ENCODE measurements at places on chromosomes 7 and 10.
A peak's percentile ranks its signal among the peaks of the same experiment; 100 is the strongest.

- DNase-seq = no peak
These were observed 132.3 kb downstream of the THSD7A start for GRCh38 chr7:11699666-11700065.

GRCh38 chr7:38410056-38410455 lies 136.6 kb upstream of the TARP start:
- DNase-seq = no peak

- DNase-seq = peak; percentile 61
These were observed 120.0 kb downstream of the MKX start for GRCh38 chr10:27625452-27626211.

DNA sequence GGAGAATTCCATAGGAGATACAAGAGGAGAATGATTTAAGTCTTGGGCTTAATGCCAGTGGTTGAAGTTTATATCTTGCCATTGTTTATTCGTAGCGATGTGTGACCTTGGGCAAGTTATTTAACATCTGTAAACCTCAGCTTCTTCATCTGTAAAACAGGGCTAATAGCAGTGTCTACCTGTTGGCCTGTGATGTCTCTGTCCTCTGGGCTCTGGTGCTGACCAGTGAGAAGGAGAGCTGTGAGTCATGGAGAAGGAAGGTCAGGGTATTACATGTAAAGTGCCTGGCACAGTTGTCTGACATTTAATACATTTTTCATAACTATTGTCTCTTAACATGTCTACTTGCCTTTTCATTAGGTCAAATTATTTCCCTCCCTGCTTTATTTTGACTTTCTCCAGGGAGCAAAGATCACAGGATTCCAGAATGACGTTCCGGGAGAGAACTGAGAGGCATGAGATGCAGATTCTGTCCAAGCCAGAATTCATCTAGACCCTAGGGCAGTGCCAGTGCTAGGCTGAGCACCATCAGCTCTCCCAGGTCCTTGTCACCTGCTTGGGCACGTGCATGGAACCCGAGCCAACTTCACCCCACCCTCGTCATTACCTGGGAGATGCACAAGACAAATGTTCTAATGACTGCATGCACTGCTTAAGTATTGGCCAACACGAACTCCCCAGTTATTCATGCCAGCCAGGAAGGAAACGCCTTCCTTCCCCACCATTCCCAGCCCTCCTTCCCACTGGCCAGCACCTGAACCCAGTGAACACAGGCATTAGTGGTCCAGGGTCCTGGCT lies 187.9 kb downstream of the DPY19L1 start:
- DNase-seq = no peak

- no peak for DNase-seq
These were observed 119.0 kb downstream of the GNAI1 start for GRCh38 chr7:80253653-80254052.

DNA sequence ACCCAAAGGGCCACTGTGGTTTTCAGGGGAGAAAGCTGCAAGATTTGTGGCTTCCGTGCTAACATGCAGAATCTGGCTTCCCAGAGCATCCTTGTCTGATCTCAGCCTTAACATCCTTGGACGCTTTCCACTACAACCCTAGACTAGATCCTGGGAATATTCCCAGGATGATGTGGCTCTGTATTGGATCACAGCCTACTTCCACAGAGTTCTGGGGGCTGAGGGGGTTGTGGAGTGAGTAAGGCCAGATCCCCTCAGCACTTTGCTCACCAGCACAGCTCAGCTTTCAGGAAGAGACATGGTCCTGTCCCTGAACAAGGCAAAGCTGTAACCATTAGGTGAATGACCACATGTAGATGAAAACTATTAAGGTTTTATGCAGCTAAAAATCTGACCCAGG lies 241.3 kb upstream of the MYO3A start:
- DNase-seq = no peak

- no peak for DNase-seq
These were observed 54.4 kb downstream of the ENTPD1 start for GRCh38 chr10:95810198-95810976.

GRCh38 chr10:121522831-121523230 lies 75.4 kb downstream of the FGFR2 start:
- DNase-seq = no peak

GRCh38 chr7:153838591-153838990 lies 213.6 kb upstream of the DPP6 start:
- DNase-seq = no peak

GRCh38 chr7:149293338-149293737 lies 31.3 kb downstream of the ZNF783 start:
- DNase-seq = no peak

- no peak for DNase-seq
These were observed 13.2 kb downstream of the MLXIPL start for GRCh38 chr7:73611017-73611555.

- no peak for DNase-seq
These were observed 13.2 kb downstream of the ALKBH4 start for GRCh38 chr7:102451371-102452054.

DNA sequence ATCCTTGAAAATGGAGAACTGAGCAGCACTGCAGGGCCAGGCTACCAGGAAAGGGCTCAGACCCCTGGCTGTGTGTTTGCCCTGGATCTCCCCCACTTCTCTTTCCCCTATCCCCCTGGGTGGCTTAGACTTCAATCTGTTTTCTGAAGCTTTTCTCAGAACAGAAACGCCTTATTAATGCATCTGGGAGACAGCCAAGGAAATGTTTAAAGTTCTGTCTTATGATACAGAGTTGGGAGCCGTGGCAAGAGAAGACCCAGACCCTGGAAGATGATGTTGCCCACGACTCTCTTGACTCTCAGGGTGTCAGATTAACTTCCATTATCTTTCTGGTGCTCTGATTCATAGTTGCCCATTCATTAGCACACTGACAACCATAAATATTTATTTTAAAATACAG lies 107.1 kb downstream of the EBLN1 start:
- no peak for DNase-seq

DNA sequence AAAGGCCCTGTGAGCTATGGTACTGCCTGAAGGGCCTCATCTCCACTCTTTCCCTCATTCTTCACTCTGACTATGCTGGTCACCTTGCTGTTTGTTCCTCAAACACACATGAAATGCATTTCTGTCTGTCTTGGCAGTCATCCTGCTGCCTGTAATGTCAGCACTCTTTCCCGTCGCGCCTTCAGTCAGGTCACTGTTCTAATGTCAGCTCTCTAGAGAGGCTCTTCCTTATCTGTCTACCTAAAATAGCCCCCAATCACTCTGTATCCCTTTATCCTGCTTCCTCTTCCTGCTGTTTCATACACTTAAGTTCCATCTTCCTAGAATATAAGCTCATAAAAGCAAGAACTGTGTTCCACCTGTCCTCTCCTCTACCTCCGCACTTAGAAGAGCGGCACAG lies 215.5 kb downstream of the ZNF33B start:
- no peak for DNase-seq

Data from adipocyte (in vitro differentiated cells).